ENCODE measurements at places on chromosomes 6 and 20.

- DNase-seq: no peak
Measured at GRCh38 chr6:144621332-144621731, 336.2 kb downstream of the UTRN start.

- DNase-seq: no peak
Measured at GRCh38 chr6:166470863-166471410, 88.2 kb upstream of the MPC1 start.

- DNase-seq: no peak
Measured at GRCh38 chr20:18692447-18692846, 104.6 kb downstream of the DTD1 start.

GRCh38 chr6:116577486-116577885 is 6.2 kb downstream of the RWDD1 start:
- no peak for DNase-seq

GRCh38 chr6:45423824-45424450 is 46.2 kb upstream of the SUPT3H start:
- no peak for DNase-seq

GRCh38 chr6:123901436-123901835 is 97.8 kb downstream of the NKAIN2 start:
- DNase-seq: no peak

GRCh38 chr6:170272341-170273065 is 18.4 kb downstream of the DLL1 start:
- no peak for DNase-seq

- DNase-seq: no peak
Measured at GRCh38 chr6:29789176-29789575, 38.4 kb upstream of the HLA-G start.

DNA sequence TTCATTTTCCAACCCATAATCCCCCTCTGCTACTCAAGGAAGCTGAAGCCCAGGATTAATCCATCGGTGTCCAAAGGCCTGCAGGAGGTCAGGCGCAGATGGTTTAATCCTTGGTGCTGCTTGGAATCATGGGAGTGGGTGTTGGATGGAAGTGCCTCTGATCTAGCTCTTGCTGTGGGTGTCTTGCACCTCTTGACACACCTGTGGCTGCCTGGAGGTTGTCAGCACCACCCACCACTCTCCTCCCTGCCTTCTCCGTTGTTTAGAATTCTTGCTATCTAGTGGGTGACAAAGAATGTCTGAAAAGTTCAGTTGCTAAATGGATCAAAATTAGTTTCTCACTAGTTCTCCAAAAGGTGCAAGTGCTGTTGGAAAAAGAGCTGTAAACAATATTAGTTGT is 1074.4 kb upstream of the FLRT3 start:
- no peak for DNase-seq

Measured in AG09319 (cell line).